ENCODE measurements at places on chromosomes 7 and 10.
A peak's percentile ranks its signal among the peaks of the same experiment; 100 is the strongest.

DNA sequence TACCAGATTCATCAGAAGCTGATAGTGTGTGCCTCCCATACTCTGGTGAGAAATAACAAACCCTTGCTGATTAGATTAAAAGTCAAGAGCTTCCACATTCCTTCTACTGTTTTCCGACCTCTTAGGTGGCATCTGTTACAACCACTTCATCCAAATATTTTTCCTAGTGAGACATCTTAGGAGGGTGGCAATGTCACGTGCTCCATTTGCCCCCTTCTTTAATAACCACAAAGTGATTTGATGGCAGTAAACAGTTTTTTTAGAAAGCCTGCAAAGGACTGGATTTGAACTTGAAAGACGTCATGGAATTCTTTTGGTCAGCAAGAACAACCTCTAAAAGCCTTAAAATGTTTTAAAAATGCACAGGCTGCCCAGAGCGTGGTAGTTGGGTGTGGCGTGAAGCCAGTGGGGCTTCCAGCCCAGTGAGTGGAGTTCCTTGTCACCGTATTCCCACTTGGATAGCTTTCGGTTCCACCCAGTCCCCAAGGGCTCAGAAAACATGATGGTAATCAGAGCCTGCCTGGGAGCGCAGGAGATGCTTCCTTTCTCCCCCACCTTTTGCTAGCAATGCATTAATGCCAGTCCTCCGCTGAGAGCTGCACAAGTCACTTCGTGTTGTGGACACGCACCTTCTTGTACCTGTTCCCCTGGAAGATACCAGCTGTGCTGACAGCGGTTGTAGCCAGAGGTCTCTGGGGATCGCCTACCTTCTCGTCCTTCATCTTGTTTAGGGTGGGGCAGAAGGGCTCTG, 256.4 kb downstream of the KIAA1217 start:
- DNase-seq, result no peak

GRCh38 chr7:30510124-30511075, 5.8 kb upstream of the GGCT start:
- DNase-seq, result no peak

DNA sequence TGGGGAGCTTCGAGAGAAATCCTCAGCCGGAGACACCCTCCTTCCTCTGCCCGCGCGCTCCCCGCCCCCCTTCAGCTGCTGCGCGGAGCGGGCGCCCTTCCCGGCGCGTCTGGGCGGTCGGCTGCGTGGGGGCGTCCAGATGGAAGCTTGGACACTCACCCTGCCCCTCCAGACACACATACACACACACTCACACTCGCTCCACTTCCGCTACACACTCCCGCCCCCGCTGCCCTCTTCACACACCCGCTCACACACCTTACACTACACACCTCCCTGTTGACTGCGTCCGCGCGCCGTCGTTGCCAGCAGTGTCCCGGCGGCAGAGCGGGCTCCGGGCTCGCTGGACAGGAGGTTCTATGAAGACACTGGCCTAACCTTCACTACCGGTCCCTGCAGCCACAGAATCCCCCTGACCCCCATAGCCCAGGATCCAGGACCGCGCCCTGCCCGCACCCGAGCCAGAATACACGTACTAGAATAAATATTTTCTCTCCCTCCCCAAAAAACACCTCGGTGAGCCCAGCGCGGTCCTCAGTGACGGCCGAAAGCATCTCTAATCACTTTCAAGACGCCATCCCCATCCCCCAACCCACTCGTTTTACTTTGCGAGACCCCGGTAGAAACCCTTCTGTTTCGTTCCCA, 1.1 kb upstream of the EGR2 start:
- no peak for DNase-seq

DNA sequence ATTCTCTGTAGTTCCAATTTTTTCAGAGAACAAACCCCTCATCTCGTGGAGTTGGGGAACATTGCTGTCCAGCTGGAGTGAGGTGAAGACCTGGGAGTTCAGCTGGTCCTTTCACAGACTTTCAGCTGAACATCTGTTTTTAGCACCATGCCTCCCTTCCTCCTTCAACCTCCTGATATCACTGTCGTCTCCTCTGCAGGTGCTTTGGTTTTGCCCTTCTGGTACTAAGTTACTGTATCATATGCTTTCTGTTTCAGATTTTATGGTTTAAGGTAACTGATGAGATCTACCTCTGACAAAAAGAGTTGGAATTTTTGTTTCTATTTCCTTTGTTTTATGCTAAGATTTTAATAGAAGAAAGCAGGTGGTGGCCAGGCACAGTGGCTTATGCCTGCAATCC, 102.9 kb downstream of the ZNF438 start:
- no peak for DNase-seq

GRCh38 chr10:75186310-75186709, 24.3 kb upstream of the VDAC2 start:
- no peak for DNase-seq

DNA sequence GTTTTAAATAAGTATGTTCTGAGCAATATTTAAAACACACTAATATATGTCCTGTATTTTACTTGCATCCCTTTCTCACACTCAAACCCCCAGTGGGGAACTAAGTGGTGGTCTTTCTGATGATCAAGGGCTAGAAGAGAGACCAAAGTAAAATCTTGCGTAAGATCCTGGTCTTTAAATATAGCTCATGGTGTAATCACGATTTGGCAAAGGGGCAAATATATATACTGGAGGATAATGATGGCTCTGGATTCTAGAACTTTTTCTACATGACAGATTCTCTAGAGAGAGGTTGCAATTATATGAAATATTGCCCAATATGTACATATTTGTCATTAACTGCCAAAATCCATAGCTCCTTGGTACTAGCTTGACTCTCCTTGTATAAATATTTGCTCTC, 438.3 kb downstream of the NXPH1 start:
- DNase-seq, result no peak

DNA sequence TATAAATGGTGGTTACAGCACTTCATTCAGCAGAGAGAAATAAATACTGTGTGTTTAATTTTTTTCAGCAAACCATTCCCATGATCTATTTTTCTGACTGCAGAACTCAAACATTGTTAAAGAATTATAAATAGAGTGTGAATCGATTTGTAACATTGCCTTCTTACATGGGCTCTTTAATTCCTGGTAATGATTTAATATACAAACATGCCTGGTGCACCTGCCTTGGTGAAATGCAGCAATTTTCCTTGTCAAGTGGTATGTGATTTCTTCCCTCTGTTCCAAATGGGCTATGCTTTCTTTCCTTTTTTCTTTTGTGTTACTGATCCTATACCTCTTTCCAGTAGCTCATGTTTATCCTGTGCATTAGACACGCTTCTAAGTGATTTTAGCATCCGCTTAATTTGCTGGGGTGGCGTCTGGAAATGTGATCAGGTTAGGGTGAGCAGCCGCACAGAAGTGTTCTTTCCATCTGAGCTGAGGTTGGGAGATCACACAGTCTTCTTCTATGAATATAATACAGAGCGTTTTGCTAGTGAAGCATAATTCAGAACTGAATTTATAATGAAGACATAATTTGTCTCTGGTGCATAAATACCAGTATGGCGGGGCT, 94.3 kb upstream of the ITGB1 start:
- peak; percentile 90 for DNase-seq

- DNase-seq, result no peak
These were observed 130.6 kb downstream of the ATXN7L1 start for GRCh38 chr7:105745681-105746330.

DNA sequence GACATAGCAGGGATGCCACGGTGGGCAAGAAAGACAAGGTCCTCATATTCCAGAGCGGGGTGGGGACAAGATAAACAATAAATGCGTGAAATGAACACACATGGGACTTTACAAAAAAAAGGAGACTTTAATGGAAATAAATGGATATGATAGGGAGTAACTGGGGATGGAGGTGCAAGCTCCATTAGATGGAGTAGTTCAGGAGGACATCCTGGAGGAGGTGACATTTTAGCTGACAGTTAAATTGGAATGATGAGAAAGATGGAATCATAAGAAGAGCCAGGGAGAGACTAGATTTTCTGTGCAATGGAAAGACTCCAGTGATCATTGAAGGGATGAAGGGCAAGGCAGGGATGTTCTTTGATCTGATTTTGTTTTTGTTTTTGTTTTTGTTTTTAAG, 83.6 kb upstream of the MYL10 start:
- no peak for DNase-seq

- no peak for DNase-seq
These were observed 26.8 kb downstream of the POLL start for GRCh38 chr10:101561068-101561915.

DNA sequence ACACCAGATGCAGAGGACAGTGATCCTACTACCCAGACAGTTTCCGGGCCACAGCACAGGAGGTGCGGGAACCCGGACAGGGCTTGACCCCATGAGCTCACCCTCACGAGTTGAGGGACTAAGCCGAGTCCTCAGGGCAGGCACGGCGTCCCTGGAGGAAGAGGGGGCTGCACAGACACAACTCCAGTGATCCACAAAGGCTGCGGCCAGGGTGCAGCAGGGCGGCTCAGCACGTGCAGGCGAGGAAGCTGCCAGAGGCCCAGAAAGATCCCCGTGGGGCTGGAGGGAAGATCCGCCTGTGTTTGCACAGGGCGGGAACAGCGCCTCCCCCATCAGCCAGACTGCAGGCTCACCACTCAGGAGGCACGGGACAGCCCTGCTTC, 45.9 kb upstream of the TMEM72 start:
- DNase-seq, result no peak

- no peak for DNase-seq
These were observed 33.6 kb downstream of the SUFU start for GRCh38 chr10:102537367-102537766.

DNA sequence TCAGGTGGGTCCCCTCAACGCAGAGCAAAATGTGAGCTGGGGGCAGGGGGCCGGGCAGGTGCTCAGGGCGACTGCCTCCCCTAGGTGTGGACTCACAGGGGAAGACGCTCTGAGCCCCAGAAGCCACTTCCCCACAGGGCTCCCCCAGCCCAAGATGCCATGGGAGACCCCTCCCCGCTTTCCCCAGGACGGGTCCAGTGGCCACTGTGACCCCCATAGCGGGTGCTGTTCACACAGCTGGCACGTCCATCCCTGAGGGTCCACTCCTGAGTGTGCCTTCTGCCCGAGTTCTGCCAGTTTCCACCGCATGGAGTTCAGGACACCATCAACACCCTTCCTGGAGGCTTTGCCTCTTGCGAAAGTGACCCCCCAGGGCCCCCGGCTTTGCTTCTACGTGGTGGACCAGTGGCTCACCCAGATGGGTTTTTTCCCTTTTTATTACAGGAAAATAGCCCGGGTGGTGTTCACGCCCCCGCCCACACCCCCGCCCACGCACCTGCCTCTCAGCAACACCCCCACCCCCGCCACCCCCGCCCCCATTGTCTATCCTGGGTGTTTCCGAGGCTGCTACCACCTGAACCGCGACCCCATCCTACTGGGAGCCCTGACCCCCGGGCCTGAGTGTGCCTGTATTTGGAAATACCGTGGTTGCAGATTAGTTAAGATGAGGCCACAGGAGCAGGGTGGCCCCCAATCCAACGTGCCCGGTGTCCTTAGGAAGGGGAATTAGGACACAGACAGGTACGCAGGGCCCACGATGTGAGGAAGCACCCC, 32.0 kb downstream of the ADAP1 start:
- DNase-seq, result no peak

- DNase-seq, result no peak
These were observed 402.7 kb downstream of the IPMK start for GRCh38 chr10:57864765-57865680.

GRCh38 chr10:91420868-91421267, 10.7 kb downstream of the HECTD2 start:
- DNase-seq, result no peak

DNA sequence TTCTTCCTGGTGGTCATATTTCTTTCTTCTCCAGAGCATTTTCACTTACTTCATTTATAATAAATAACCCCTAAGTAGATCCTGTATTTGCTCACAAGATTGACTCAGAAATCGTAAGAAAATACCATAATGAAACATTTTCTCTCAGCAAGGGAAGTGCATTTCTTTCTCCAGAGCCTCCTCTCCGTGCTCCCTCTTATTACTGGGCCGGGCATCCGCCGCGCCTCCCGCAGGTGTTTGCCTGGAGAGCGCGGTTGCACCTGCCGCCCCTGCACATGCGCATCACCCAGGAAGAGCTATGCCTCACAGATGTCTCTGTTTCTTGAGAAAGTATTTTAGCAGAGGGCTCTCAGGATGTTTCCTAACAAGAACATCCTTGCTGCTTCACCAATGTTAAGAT, 509.2 kb downstream of the TCERG1L start:
- no peak for DNase-seq

- no peak for DNase-seq
These were observed 28.4 kb upstream of the SMARCD3 start for GRCh38 chr7:151276666-151277590.

DNA sequence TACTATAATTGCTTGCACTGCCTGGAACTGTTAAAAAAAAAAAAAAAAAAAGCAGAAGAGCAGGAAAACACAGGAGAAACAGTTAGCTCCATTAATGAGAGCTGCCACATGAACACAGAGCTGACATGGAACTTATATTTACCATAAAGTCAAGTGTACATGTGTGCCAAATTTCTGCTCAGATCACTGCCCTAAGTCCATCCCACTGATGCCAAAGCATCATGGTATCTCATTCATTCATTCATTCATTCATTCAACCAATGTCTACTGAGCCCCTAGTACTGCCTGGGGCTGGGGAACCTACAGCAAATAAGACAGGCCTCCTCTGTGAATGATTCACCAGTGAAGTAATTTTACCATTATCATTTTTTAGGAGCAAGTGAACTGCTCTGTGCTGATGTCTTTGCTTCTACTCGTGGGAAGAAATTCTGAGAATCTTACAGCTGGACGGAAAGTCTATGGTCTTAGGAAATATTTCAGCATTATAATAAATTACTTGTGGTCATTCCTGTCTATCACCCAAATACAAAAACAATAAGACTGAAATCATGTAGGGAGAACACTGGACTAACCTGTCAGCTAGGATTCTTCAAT, 58.8 kb upstream of the ABLIM1 start:
- no peak for DNase-seq

DNA sequence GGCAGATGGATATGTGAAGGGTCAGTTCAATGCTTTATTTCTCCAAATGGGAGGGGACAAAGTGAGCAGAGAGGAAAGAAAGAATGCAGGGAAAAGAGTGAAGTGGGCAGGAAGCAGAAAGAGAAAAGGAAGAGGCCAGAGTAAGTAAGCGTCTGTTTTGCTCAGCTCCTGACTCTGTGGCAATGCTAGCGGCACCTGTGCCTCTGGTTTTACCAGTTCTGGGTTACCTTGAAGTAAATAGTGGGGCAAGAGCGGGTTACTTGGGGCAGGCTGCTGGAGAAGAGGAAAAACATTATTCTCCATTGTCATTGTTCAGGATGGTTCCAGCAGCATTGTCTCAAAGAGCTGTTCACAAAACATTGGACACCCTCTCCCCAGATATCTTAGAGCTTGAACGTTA, 1.9 kb downstream of the TAS2R40 start:
- no peak for DNase-seq

DNA sequence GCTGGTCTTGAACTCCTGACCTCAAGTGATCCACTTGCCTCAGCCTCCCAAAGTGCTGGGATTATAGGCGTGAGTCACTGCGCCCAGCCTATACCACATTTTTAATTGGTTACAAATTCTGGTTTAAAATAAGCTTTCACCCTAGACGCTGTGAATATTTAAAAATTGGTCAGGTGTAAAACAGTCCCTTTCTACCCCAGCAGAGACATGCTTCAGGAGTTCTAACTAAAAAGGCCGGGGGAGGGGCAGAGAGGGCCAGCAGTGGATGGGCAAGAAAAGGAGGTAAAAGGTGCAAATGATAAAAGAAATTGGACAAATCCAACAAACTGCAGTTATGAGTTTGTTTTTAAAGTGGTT, 70.0 kb downstream of the WAPL start:
- no peak for DNase-seq
